ENCODE measurements at places on chromosomes 4 and X.

GRCh38 chrX:22126327-22126726 is 94.2 kb downstream of the PHEX start:
- no peak for DNase-seq

DNA sequence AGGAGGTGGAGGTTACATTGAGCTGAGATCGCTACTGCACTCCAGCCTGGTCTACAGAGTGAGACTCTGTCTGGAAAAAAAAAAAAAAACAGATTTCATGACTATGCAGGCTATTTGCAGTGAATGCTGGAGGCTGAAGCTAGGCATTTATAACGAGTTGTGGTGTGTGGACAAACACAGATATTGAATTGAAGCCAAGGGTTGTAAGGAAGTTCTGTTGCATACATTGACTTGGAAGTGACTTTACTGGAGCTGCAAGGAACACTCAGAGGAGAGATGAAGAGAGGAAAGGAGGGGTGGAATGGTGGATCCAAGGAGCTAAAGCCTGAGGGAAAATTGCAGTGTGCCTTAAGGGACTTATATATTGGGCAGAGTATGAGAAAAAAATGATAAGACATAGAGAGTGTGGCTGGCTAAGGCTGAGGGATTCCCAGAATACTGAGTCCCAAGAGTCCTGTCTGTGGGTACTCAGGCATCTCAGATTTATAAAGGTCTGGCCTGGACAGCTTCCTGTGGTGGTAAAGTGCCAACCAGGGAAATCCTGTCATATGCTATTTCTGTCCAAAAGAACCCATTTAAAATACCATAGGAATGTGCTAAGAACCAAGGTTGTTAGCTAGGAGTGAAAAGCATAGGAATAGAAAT is 87.8 kb upstream of the GUCY1A1 start:
- DNase-seq, result no peak

- no peak for DNase-seq
Measured at GRCh38 chr4:7387925-7388324, 46.8 kb downstream of the PSAPL1 start.

GRCh38 chr4:64146030-64146429 is 263.2 kb downstream of the TECRL start:
- no peak for DNase-seq

DNA sequence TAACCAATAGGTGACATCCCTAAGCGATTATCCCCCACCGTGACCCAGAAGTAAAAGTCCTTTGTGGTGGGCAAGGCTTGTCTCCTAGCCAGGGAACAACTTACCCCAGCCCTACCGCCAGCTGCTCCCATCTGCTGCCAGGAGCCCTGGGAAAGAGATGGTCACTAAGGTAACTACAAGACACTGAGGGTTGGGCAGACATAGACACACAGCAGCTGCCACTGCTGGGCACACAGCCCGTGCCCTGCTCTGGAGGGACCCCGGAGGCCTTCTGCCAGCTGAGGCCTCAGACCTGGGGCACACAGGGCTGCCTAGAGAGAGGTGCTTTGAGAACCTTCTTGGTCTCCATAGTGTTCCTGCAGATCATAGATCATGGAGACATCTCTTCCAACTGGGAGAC is 53.0 kb upstream of the PROM1 start:
- no peak for DNase-seq

- DNase-seq, result peak; percentile 28
Measured at GRCh38 chr4:1347410-1347864, 429 bp downstream of the UVSSA start.

- DNase-seq, result no peak
Measured at GRCh38 chr4:142354794-142355420, 491.2 kb downstream of the INPP4B start.

DNA sequence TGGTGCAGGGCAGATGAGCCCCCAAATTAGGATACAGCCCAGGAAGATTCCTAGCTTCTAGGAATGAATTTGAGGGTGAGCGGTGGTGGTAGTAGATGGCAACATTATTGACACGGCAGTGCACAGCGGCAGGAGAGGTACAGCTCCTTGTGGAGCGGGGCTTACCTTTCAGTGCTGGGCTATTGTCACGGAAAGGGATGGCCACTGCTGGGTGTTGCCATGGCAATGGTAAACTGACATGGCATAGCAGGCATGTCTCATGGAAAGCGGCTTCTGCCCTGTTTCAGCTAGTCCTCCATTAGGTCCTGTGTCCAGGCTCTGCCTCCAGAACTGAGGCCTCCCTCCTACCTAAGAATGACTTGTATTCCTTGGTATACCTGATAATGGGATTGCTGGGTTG is 81.8 kb upstream of the WDR1 start:
- no peak for DNase-seq

DNA sequence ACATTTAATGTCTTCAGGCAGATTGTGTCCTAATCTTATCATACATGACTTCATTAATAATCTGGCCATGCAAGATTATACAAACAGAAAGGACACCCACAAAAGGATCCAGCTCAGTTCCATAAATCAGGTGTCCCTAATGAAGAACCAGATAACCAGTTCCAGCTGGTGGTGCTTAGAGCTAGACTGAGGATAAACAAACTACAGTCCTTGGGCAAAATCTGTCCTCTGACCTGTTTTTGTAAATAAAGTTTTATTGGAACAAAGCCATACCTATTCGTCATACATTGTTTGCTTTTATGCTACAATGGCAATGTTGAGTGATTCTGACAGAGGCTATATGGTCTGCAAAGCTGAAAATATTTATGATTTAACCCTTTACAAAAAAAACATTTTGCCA is 199.5 kb downstream of the MID1IP1 start:
- no peak for DNase-seq
